Kidney epithelial cell (primary cell): ENCODE measurements at places on chromosomes 11 and 22.

DNA sequence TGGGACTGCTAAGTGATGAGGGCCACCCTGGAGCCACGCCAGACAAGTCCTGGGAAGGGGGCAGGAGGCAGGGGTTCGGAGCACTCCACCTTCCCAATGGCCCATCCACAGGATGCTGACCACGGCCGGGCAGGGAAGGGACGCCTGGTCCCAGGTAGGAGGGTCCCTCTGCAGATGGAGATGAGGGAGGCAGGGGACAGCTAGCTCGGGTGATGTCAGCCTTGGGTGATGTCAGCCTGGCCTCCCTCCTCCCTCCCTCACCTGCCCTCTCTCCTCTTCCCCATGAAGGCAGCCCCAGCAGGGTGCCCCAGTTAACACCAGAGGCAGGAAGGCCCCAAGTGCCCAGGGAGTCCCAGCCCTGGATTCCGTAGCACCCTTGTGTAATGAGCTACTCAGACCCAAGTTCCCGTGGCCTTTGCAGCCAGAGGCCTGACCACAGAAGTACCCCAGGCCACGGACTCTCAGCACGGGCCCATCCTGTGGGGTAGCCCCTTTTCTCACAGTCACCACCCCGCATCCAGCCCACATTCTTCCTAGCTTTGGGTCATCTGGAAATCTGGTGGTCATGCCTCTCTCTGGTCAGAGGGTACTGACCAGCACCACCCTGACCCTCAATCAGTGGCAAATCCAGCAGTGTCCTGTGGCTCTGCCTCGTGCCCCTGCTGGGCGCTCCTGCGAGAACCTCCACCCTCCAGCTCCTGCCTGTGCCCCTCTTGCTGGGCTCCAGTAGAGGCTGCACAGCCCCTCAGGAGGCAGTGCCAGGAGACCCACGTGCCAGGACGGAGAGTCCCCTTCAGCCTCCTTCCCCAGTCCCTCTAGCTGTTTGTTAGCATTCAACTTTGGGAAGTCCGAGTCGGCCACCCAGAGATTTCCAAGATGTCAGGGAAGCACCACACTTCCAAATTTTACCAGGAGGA lies 47.4 kb downstream of the SHANK2 start:
- DNase-seq: no peak

DNA sequence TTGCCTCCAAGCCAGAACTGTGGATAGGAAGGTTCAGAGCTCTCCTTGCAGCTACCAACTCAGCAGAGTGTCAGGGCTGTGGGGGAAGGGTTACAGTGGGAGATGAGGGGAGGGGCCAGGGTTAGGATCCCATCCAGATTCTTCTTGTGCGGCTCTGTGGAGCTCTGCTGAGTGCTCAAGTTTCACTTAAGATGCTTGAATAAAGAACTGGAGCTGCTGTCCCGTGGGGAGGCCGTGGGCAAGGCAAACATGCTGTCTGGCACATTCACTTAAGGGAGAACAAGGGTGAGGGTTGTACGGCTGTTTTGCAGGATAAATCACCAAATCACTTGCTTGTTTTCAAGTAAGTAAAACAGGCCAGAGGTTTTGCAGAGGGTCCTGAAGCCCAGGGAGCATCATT lies 197.1 kb downstream of the FAM76B start:
- no peak for DNase-seq

GRCh38 chr11:65552388-65552951 lies 5.7 kb downstream of the LTBP3 start:
- DNase-seq: no peak

GRCh38 chr11:46309814-46310259 lies 32.4 kb downstream of the CREB3L1 start:
- no peak for DNase-seq

DNA sequence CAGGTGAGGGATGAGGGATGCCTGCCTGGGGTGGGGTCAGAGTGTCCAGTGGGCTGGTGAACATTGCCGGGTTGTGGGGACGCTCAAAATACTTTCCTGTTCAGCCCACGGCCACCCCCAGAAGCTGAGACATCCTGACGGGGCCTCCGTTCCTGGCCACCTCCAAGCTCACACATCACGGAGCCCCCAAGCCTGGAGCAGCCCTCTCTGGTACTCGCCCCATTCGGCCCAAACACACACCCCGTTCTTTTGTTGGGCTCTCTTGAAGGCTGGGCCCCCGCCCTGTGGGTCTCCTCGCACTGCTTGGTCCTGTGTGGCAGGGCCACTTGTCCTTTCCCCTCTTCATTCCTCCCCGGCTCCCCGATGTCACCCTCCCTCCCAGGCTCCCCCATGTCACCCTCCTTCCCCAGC lies 442.6 kb downstream of the TBC1D22A start:
- DNase-seq: no peak

DNA sequence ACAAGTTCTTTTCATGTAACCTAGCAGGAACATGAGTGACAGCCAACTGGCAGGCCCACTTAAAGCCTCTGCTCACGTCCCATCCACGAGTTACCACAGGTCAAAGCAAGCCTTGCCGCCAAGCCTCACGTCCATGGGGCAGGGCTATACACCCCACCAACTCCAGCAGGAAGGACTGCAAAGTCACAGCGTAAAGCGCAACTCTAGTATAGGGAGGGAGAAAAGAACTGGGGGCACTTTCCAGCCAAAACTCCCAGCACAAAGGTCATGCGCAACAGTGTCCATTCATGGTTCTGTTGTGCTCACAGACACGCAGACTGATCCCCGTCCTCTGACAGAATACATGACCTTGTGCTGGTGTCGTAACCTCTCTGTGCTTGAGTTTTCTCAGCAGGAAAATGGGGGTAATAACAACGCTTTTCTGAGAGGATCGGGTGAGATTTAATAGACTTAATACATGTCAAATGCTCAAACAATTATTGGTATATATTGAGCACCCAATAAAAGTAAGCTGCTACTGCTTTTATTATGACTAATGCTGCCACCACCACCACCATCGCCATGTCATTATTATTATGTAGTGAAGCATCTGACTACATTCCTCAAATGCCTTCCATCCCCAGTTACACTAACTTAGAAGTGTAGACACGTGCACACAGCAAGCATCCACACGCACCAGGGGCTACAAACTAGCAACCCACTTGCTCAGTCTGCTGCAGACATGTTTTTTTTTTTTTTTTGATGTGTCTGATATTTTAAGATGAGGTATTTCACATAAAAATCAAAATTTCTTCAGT lies 104.4 kb upstream of the PARVA start:
- DNase-seq: no peak

DNA sequence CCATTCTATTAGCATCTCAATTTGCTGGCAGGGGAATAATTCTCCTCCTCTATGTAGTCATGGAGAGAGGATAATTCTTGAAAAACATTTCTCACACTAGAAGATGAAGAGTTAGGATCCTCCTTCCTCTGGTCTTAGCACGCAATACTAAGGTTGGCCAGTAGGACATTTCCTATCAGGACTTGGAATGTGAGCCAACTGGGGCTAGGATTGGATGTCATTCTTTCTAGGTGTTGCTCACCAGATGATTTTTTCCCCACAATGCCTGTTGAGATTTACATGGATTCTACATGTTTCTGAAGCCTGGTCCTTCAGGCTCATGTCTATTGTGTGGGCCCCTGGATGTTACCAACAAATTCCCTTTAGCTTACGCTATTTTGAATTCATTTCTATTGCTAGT lies 28.0 kb downstream of the SLN start:
- DNase-seq: no peak

DNA sequence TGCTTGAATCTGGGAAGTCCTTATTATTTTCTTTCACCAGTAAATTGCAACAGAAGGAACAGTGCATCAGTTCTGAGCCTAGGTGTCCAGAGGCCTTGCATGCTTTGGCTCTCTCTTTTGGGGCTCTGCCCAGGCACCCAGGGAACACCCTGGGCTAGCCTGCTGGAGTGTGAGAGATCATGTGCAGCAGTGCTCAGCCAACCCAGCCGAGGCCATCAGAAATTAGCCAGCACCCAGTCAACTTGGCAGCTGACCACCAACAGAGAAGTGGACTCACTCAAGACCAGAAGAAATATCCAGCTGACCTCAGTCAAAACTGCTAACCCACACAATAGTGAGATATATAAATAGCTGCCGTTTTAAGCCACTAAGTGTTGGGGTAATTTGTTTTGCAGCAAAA lies 11.2 kb upstream of the P4HA3 start:
- no peak for DNase-seq

DNA sequence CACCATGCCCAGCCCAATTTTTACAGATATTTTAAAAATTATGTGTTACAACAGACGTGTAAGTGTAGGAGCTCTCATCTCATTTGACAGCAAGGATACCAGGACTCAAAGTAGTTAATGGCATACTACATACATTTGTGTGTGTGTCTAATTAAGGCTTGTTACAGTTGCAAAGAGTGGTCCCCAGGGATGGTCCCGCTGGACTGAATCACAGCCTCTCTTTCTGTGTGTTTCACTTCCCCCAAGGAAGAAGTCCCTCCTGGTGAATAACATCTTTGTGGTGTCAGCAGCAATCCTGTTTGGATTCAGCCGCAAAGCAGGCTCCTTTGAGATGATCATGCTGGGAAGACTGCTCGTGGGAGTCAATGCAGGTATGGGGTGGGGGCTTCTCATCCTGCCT lies 17.2 kb downstream of the SLC2A11 start:
- DNase-seq: no peak

DNA sequence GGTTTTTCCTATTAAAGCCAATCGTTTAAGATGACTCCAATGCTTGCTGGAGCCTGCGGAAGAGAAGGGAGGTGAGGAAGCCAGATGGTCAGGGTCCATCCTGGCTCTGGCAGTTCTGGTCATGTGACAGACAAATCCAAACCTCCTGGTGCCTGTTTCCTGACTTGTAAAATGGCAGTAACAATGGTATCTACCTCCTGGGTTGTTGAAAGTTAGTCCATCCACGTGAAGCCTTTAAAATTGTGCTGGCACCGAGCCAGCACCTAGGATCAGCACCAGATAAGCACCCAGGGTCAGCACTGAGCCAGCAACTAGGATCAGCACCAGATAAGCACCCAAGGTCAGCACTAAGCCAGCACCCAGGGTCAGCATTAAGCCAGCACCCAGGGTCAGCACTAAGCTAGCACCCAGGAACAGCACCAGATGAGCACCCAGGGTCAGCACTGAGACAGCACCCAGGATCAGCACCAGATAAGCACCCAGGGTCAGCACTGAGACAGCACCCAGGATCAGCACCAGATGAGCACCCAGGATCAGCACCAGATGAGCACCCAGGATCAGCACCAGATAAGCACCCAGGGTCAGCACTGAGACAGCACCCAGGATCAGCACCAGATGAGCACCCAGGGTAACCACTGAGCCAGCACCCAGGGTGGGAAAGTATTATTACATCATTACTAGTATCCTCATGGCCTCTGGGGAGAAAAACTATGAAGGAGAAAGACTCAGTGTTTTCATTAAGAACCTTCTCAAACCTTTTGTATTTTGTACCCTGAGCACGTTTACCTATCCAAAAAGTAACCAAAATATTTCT lies 17.2 kb downstream of the KIAA0930 start:
- no peak for DNase-seq

GRCh38 chr11:12220305-12220704 lies 109.9 kb downstream of the MICAL2 start:
- DNase-seq: no peak

DNA sequence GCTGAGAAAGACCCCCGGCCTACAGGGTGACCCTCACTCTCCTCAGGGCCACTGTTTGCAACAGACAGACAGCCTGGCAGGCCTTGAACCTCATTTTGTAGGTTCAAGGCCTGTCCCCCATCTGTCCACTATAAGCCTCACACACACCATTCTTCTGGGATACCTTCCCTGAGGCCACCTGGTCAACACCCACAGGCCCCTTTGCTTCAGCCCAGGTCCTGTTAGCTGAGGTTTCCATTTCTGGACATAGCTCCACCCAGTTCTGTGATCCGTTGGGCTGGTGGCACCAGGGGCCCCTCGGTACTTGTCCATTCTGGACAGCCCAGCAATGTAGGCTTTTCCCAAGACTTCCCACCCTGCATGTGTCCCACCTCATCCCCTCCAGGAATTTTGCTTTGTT lies 3.1 kb downstream of the MIF start:
- DNase-seq: no peak

DNA sequence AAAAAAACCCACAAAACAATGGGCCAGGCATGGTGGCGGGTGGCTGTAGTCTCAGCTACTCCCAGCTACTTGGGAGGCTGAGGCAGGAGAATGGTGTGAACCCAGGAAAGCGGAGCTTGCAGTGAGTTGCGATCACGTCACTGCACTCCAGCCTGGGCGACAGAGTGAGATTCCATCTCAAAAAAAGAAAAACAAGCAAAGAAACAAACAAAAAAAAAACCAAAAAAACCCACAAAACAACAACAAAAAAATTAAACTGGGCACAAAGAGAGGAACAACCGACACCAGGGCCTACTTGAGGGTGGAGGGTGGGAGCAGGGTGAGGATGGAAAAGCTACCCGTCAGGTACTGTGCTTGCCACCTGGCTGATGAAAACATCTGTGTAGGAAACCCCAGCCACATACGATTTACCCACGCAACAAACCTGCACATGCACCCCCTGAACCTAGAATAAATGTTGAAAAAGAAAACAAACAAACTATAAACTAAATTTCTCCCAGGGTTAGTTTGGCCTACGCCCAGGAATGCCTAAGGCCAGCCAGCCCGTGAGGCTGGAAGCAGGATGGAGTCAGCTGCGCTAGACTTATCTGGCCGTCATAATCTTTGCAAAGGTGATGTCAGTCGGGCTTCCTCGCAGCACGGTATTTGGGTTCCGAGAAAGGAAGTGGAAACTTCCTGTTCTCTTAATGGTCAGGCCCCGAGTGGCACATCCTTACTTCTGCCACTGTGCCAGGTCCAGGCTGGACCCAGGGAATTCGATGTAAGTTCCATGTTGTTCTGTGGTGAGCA lies 21.9 kb upstream of the CYB5R3 start:
- DNase-seq: no peak

- no peak for DNase-seq
Observed at GRCh38 chr11:1598816-1599215, 722 bp upstream of the KRTAP5-2 start.

- no peak for DNase-seq
Observed at GRCh38 chr11:119607726-119608125, 121.3 kb downstream of the NECTIN1 start.

- no peak for DNase-seq
Observed at GRCh38 chr11:91761406-91762025, 463.1 kb upstream of the FAT3 start.

DNA sequence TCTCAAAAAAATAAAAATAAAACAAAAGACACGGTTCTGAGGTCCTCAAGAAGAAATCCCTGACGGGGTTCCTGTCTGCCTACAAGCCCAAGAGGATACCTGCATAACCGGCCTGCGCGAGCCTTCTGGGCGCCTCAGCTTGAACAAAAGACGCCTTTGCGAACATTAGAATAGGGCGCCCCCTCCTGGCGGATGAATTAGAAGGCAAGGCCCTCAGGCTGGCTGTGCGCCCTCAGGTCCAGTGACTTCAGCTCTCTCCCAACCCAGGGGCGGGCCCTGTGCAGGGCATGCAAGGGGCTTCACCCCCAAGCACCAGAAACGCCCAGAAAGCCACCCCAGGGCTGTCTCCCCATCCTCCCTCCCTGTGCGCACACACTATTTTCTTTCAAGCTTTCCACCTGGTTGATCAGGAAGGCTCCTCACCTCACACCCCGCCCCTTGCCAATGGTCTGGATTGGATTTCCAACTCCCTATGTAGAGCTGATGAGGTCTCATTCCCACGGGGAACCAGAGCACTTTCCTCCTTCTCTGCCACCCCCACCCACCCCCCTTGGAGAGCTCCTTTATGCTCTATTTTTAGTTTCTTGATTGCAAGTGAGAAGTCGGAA lies 273.3 kb downstream of the BUD13 start:
- DNase-seq: no peak
